ENCODE measurements at places on chromosomes 13 and 19. TPM values are rescaled to one million over a fixed set of nuclear protein-coding genes. Genes with fewer than 3 reads are reported as not detected.
A peak's percentile ranks its signal among the peaks of the same experiment; 100 is the strongest.

GRCh38 chr19:43532571-43532961 lies 422 bp upstream of the ZNF575 start:
- peak; percentile 87 for DNase-seq

DNA sequence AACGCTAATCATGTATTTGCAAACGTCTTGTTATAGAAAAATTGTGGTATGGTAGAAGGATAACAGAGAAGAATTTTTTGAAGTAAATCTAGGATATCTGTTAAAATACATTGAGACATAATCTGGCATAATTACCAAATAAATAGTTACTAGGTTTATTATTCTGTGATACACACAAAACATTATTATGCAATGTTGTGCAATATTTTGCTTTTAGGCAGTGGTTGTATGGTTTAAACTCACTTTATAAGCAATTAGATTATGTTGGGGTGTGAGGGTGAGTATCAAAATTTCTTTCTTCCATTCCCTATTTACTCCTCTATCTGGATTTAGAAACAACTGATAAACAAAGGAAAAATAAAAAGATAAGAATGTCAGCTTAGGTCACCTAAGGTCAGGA lies 385.6 kb downstream of the SLITRK6 start:
- DNase-seq, result no peak

- peak; percentile 74 for DNase-seq
Observed at GRCh38 chr19:16376241-16376640, 51.6 kb downstream of the KLF2 start.

- DNase-seq, result no peak
Observed at GRCh38 chr13:97119943-97120342, 102.2 kb upstream of the MBNL2 start.

- no peak for DNase-seq
Observed at GRCh38 chr13:44504116-44504515, 72.0 kb downstream of the TSC22D1 start.

The RYR1 gene
- polyA plus RNA-seq, result 0.39 TPM

DNA sequence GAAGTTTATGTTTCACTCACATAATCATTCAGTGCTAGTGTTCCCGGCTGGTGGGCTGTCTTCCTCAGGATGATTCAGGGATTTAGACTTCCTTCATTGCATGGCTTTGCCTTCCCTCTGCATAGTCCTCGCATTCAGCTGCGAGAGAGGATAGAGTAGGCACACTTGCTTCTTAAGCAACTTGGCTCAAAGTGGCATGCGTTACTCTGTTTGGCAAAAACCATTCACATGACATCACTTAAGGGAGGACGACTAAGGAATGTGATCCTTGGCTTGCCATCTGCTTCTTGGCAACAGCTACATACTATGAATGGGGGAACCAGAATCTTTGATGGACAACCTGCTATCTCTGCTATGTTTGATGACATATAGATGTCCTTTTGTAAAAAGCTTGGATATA lies 359.3 kb downstream of the TDRD3 start:
- no peak for DNase-seq

DNA sequence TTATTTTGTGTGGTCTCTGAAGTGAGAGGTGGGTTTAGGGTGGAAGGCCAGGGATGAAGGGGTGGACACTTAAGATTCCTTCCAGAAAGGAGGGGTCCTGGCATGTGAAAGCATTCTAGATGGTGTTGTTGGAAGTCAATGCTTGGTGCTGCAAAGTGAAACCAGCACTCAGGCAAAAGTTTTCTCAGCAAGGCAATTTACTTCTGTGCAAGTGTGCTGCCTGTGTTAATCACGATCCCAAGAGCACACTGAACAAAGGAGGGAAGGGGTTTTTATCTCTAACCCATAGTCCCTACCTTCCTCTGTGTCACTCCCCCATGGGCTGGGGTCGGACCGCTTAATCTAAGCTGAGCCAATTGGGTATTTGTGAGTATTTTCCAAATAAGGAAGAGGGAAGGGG lies 1.3 kb downstream of the ZNF134 start:
- DNase-seq, result no peak

- no peak for DNase-seq
Observed at GRCh38 chr13:76610819-76611415, 275.3 kb downstream of the KCTD12 start.

The SIGLEC12 gene
- polyA plus RNA-seq, result 2.4 TPM

DNA sequence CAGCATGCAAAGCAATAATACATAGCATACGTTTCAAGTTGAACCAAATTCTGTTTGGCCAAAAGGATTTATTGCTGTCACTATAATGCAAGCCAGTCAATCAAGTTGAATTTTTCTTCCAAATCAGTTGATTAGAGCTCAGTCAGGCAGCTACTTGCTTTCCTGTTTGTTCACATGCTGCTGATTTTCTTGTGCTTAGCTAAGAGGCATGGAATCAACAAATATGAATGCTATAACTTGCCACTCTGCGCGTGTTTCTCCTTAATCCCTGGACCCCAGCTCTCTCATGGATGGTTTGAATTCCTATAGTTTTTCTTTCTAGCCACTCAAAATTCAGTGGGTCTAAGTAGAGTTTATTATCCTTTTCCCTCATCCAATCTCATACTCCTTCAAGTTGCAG lies 311.3 kb downstream of the KLF5 start:
- no peak for DNase-seq

The TBXA2R gene
- 3.8 TPM for polyA plus RNA-seq

The IFNL1 gene
- not detected for polyA plus RNA-seq

The ZNF442 gene
- polyA plus RNA-seq, result 0.48 TPM

The BLVRB gene
- polyA plus RNA-seq, result 90.6 TPM

All from spleen (tissue), 13 donors.